IPS-NIHi11 (cell line): ENCODE measurements at places on chromosomes 3 and 15.

GRCh38 chr3:15538345-15538744 lies 16.8 kb upstream of the COLQ start:
- DNase-seq, result no peak

GRCh38 chr15:40248006-40248783 lies 9.3 kb downstream of the PAK6 start:
- no peak for DNase-seq

GRCh38 chr3:23810343-23811184 lies 4.8 kb downstream of the UBE2E1 start:
- peak; percentile 75 for DNase-seq

DNA sequence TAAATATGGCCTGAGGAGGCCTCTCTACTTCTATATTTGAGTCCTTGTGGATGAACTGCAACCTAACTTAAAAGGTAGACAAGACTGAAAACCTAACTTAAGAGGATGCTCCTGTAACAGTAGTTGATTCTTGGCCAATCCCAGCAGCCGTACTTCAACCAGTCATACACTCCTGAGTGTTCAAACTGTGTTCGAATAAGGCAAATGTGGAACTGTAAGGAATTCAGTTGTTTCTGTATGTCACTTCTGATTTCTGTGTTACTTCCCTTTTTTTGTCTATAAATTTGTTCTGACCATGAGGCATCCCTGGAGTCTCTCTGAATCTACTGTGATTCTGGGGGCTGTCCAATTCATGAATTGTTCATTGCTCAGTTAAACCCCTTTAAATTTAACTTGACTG lies 20.5 kb downstream of the GALK2 start:
- DNase-seq, result no peak

DNA sequence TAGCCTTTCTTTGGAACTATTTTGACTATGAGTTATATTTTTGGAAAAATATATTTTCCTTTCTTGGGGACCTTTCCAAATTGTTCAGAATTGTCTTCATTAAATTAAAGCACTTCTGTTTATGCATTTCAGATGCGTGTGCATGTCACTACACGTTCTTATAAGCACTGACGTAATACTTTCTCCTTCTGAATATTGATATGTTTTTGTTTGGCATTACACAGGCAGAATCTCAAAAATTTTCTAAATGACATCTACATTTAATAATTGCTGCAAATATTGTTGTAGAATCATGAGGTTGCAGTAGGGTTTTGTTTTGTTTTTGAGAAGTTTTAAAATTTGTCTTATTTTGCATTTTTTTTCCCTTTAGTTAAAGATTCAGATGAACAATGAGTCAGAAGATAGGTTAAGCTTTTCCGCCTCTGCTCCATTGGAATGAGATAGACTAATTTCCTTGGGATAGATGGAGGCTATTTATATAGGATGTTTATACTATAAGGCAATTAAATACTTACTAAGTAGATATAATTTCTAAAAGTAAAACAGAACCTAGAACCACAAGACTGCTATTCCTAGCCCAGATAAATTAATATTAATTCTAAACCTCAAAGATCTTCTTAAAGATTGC lies 110.8 kb downstream of the MBNL1 start:
- DNase-seq, result no peak

- DNase-seq, result no peak
Measured at GRCh38 chr3:8761866-8762265, 7.5 kb downstream of the OXTR start.

- no peak for DNase-seq
Measured at GRCh38 chr15:65738649-65739048, 53.4 kb downstream of the DENND4A start.

DNA sequence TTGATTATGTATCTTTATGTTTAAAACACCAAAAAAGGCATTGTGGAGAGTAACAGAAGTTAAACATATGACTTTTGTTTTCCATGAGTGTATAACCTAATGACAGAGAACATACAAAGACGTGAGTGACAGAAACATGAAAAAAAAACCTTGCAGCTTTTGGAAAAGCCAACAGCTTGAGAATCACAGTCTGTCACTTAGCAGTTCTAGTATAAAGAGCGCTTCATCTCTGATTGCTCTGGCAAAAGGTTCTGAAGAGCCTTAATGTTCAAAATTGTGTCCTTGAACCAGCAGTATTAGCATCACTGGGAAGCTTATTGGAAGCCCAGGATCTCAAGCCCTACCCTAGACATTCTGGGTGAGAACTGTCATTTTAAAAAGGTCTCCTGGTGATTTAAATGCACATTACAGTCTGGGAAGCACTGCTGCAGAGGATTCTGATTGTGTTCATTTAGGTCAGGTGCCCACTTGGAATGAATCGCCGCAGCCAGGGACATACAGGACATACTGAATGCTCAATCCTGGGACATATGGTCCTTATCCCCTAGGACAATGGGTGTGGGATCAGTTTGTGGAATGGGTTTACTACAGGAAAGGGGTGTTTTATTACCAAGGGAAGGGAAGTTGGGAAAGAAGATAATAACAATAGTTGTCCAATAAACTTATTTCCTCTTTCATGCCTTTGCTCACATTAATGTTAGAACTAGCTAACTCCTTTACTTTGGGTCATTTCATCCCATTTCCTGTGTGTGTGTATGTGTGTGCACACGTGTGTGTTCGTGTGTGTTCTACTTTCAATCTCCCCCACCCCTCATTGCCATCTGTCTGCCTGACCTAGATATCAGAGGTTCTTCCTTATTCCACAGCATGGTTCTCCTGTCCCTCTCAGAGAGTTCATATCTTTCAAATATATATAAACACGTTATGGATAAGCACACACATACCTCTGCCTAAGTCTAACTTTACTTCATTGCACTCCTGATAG lies 55.0 kb downstream of the LRRC49 start:
- no peak for DNase-seq

- no peak for DNase-seq
Measured at GRCh38 chr3:153633407-153633806, 471.4 kb downstream of the RAP2B start.

DNA sequence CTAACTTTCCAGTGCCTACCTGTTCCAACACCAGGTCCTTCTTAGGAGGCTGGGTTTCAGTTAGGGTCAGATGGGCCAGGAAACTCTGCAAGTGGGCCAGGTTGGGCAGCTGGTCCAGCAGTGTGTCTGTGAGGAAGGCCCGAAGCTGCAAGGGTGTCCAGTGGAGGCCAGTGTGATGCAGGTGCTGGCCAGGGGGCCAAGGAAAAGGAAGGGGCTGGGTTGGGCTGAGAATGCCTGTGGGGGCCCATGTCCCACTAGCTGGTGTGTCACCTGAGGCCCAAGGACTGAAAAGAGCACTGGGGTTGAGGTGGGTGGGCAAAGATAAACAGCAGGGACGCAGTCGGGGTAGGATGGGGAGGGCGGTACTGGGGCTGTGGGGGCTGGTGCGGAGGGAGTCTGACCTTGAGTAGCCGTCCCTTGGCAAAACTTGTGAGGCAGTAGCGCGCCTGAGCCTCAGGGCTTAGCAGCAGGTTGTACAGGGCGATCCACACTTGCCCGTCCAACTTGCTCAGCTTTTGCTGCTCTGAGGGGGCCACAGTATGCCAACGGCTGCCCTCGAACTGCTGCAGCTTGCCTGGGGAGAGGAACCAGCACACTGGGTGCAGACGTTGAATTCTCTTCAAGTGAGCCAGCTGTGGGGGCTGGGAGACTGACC lies 1.5 kb upstream of the RASSF1 start:
- no peak for DNase-seq

DNA sequence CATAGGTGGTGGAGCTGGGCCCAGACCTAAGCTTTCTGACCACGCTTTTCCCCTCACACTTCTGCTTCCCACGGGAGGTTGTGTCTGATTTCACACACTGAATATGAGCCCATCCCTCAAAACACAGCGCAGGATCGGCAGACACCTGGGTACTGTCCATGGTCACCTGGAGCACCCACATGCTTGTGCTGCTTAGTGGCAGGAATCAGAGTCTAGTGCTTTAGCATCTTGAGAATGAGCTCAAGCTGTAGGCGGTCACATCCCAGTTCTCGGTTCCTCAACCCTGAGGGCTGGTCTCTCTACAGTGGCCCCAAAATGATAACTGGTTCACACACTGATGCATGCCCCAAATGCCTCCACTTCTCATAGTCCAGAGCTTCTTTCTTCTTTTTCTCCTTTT lies 111.0 kb downstream of the SEMA5B start:
- no peak for DNase-seq

GRCh38 chr3:78079514-78079913 lies 1039.6 kb downstream of the ROBO2 start:
- no peak for DNase-seq

DNA sequence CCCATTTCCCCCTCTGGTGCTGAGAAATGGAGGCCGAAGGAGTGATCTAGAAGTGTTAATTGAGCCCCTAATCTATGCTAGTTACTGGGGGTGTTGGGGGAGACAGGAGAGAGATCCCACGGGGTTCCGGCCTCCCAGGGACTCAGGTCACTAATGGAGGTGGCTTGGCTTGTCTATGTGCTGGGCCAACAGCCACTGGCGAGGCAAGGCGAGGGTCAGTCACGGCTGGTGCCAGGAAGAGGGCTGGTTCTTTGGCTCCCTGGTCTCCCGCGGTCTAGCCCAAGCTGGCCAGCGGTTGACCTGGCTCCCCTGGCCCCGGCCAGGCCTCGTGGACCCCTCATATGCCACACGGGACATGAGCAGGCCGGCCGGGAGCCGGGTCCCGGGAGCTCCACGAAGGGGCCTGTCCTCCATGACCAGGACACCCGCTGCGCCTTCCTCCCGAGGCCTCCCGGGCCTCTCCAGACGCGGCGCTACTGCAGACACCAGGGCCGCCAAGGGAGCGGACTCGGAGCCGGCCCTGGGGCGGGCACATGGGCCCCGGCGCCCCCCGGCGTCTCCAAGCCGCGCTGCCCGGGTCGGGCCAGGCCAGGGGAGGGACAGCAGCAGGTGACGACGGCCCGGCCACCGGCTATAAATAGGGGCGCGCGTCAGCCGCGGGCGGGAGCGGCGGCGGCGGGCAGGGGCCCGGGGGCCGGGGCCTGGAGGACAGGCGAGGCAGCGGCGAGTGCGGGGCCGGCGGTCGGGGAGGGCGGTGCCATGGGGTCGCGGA lies at the start of gene ALPK3:
ALPK3 (plus strand) TSS at position 663 of the 772 bp plus-strand sequence; CDS start at position 760, 97 bp downstream.
- DNase-seq, result peak; percentile 85

DNA sequence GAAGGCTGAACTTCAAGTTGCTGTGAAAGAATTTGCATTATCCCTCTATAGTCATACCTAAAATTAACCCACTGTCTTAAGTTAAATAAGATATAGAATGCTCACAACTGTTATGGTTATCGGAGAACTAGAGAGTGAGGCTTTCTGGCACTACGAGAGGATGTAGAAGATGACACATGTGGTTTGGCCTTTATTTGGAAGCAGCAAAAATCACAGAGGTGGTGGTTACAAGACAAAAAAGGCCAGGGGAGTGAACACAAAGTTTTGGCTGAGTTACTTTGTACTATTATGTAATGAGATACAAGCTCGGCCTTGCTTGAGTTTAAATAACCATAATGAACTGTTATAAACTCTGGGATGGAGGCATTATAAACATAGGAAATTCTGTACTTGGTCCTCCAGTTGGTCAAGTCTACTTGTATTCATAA lies 78.3 kb upstream of the ICE2 start:
- DNase-seq, result no peak

DNA sequence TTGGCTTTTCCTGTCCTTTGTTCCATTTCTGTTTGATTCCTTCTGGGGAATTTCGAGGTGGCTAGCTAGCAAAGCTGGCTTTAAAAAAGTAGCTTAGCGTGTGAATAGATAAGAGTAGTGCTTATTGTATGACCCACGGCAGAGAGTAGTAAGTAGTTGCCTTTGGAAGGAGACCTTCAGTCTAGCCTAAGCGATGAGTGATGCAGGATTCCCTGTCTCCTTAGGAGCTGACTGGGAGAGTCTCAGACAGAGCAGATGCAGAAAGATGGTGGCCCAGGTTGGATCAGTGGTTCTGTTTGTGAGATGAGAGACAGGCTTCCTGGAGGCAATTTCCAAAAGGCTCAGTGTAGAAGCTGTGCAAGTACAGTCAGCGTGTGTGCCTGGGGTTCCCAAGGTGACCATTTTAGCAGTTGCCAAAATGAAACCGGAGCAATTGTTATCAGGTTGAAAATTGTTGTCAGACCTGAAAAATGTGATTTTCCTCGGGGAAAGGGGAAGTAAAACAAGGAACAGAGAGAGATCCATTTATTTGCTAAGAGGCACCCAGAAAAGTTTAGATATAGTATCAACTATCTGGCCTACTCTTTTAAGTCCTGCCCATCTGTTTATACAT lies 681 bp upstream of the IL5RA start:
- no peak for DNase-seq

- no peak for DNase-seq
Measured at GRCh38 chr3:861721-862120, 231.1 kb upstream of the CNTN6 start.

DNA sequence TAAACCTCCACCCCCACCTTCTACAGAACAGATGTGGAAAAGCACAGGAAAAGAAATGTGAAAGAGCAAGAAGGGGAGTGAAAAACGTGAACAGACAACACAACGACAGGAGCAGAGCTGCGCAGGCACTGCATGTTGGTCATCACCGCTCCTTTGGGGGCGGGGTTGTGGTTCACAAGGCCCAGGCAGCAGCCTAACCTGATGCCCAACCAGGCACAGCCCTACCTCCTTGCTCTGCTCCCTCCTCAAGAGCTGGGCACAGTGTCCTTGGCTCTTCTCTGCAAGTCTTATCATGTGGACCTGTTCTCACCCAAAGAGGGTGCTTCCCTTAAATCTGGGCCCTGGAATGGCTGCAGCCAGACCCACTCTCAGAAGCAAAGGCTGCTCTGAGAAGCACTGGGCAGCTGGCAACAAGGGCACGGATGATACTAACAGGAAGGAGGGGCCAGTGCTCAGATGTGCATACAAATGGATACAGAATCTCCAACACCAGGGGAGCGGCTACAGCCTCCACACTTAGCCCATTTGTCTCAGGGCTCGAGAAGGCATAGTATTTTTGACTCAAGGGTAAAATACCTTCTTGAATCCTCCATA lies 64.6 kb downstream of the DHX30 start:
- DNase-seq, result no peak

DNA sequence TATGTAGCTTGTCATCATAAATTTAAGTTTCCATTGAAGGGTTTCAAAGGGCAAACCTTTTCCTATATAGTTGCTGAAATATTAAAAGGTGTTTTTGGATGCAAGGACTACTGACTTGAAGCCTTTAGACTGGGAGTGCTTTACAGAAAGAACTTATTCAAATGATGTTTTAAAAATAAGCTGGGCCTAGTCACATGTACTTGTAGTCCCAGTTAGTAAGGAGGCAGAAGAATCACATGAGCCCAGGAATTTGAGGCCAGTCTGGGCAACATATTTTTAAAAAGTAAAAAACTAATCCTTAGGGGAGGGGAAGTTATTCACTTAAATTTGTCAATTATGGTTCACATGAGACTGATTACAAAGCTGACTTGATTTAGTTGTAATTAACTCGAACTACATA lies 65.0 kb downstream of the SMARCC1 start:
- DNase-seq, result no peak

GRCh38 chr15:83644439-83644838 lies 9.5 kb upstream of the ADAMTSL3 start:
- DNase-seq, result no peak

GRCh38 chr15:88803920-88804247 lies 648 bp downstream of the ACAN start:
- no peak for DNase-seq

GRCh38 chr15:72785432-72785831 lies 1.9 kb upstream of the ADPGK start:
- no peak for DNase-seq

- no peak for DNase-seq
Measured at GRCh38 chr3:67018789-67019526, 20.9 kb downstream of the KBTBD8 start.
